ENCODE measurements at places on chromosomes 4 and X.

DNA sequence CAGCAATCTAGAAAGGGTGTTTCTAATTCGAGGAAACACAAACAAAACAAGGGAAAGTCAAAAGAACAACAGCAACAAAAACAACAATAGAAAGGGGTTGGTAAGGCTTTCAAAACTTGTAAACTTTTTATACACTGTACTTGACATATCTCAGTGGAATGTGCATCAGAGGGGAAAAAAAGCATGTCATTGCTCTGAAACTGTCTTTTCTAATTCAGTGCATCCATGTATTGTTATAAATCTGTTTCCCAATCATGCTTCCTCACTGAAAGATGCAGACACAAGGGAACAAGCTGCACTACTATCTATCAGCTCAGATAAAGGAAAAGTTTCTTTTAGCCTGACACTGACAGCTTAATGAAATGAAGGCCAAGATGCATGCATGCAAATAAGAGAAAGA, 44.2 kb upstream of the PCDH18 start:
- no peaks in the 10 kb centered on the region for H3K27me3 ChIP-seq
- no peaks in the 10 kb centered on the region for H3K36me3 ChIP-seq
- no peak for DNase-seq
- H3K4me1 ChIP-seq, result no peaks in the 10 kb centered on the region

DNA sequence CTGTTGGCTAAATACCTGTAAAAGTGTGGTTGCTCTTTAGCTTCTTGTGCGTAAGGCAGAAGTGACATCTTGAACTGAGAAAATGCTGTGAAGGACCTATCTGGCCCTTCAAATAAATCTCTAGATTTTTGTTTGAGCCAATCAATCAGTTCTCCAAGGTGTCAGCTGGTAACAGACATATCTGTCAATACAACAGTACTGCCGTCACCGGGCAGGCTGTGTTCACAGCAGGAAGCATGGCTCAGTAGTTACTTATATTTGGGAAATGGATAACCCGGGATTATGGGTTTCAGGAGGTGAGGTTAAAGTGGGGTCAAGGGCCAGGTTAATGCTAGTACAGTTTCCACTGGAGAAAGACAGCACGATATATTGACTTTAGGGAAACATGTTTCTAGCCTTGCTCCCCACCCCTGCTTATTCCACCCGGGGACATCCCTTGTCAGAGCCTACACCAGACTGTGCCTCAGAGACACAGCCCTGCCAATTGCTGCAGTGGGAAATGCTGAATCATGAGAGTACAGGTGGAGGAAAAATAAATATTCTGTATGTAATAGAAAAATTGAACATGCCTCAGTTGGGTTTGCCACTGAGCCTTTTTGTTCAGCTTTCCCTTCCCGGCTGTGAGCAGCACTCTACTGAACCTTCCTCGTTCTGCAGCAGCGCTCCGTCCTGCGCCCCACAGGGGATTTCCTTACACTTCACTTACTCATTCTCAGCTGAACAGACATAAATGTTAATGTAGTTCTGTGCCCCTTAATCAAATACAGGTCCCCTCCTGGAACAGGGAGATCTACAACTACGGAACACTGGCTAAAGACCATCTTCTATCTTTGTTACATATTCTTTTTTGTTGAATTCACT, 121.1 kb downstream of the MGST2 start:
- H3K27ac ChIP-seq, result peak overlapping the region; percentile 15
- H3K4me1 ChIP-seq, result peaks cover 15% of the 10 kb centered on the region
- no peaks in the 10 kb centered on the region for H3K36me3 ChIP-seq
- peaks cover 5% of the 10 kb centered on the region for H3K27me3 ChIP-seq
- DNase-seq, result no peak

GRCh38 chrX:114615765-114616164, 31.9 kb downstream of the HTR2C start:
- DNase-seq, result no peak
- no peak overlapping the region for H3K27ac ChIP-seq
- no peak overlapping the region for H3K4me3 ChIP-seq
- no peaks in the 10 kb centered on the region for H3K4me1 ChIP-seq
- no peaks in the 10 kb centered on the region for H3K36me3 ChIP-seq
- no peaks in the 10 kb centered on the region for H3K27me3 ChIP-seq

DNA sequence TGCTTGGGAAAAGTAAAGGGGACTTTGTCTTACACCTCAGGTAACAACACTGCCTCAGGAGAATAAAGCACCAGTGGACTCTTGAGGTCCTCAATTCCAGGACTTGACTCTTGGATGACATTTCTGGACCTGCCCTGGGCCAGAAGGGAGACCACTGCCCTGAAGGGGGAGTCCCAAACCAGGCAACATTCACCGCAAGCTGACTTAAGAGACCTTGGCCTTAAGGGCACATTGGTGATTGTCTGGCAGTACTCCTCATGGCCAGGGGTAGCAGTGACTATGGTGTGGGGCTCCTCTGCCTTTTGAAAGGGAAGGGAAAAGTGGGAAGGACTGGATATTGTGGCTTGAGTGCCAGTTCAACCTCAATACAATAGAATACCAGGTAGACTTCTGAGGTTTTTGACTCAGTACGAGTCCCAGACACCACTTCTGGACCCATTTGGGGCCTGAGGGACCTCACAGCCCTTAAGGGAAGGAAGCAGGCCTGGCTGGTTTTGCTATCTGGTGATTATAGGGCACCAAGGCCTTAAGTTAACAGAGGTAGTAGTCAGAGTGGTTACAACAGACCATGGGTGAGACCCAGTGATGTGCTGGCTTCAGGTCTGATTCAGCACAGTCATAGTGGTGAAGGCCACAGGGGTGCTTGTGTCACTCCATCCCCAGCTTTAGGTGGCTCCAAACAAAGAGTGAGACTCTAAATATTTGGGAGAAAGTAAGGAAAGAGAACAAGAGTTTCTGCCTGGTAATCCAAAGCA, 121.2 kb upstream of the TET2 start:
- H3K27ac ChIP-seq, result no peak overlapping the region
- no peak overlapping the region for H3K4me3 ChIP-seq
- H3K4me1 ChIP-seq, result no peaks in the 10 kb centered on the region
- DNase-seq, result no peak
- H3K27me3 ChIP-seq, result peaks cover 13% of the 10 kb centered on the region

GRCh38 chr4:1251773-1252066, 2.8 kb upstream of the CTBP1 start:
- no peaks in the 10 kb centered on the region for H3K27me3 ChIP-seq
- H3K4me1 ChIP-seq, result peaks cover 37% of the 10 kb centered on the region

GRCh38 chr4:14667624-14668151, 334.6 kb upstream of the CPEB2 start:
- no peak overlapping the region for H3K27ac ChIP-seq
- H3K27me3 ChIP-seq, result no peaks in the 10 kb centered on the region
- no peaks in the 10 kb centered on the region for H3K36me3 ChIP-seq
- DNase-seq, result no peak

- no peaks in the 10 kb centered on the region for H3K27me3 ChIP-seq
- DNase-seq, result no peak
- no peaks in the 10 kb centered on the region for H3K4me1 ChIP-seq
- H3K36me3 ChIP-seq, result no peaks in the 10 kb centered on the region
- no peak overlapping the region for H3K27ac ChIP-seq
Observed at GRCh38 chrX:830532-830931, 199.9 kb downstream of the SHOX start.

DNA sequence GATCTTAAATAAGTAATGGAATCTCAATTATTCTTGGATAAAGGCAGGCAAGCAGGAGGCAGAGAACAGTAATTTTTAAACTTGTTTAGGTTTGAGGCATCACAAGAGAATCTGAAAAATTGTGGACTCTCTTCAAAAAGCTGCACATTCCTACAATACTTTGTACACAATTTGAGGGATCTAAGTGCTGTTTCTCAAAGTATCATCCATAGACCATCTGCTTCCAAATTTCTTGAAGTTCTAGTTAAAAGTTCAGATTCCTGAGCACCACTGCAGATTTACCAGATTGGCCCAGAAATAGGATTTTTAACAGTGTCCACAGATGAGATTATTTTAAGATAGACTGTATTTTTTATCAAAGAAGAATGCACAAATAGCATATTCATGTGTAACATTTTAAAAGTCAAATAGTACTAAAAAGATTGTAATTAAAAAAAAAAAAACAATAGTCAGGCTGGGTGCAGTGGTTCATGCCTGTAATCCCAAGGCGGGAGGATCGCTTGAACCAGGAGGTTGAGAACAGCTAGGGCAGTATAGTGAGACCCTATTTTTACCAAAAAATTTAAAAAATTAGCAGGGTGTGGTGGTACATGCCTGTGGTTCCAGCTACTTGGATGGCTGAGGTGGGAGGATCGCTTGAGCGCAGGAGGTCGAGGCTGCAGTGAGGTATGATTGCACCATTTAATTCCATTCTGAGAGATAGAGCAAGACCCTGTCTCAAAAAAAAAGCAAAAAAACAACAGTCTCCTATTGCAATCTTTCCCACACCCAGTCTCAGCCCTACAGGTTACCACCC, 14.2 kb upstream of the FNIP2 start:
- peaks cover 43% of the 10 kb centered on the region for H3K27me3 ChIP-seq
- DNase-seq, result no peak
- no peak overlapping the region for H3K27ac ChIP-seq
- H3K4me3 ChIP-seq, result no peak overlapping the region
- H3K36me3 ChIP-seq, result peaks cover 6% of the 10 kb centered on the region
- no peaks in the 10 kb centered on the region for H3K4me1 ChIP-seq

DNA sequence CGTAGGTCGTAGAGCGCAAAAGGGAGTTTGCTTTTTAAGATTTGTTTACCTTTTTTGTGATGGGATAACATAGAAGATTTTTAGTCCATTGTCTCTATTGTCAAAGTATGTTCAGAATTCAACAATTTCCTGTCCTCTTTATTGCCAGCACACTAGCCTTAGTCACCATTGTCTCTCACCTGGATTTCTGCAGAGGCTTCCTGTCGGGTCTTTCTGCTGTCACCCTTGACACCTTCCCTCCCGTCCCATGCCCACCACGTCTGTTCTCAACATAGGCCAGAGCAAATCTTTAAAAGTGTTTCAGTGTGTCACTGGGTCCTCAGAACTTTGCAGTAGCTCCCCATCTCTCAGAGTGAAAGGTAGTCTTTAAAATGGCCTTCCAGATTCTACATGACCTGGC, 323.9 kb downstream of the TENM3 start:
- H3K36me3 ChIP-seq, result no peaks in the 10 kb centered on the region
- peaks cover 4% of the 10 kb centered on the region for H3K27me3 ChIP-seq
- H3K4me3 ChIP-seq, result no peak overlapping the region
- no peak for DNase-seq
- no peaks in the 10 kb centered on the region for H3K4me1 ChIP-seq
- H3K27ac ChIP-seq, result no peak overlapping the region

GRCh38 chr4:8192748-8193738, 6.0 kb upstream of the SH3TC1 start:
- peak overlapping the region; percentile 76 for H3K27ac ChIP-seq
- H3K4me3 ChIP-seq, result peak overlapping the region; percentile 59
- peaks cover 16% of the 10 kb centered on the region for H3K27me3 ChIP-seq

DNA sequence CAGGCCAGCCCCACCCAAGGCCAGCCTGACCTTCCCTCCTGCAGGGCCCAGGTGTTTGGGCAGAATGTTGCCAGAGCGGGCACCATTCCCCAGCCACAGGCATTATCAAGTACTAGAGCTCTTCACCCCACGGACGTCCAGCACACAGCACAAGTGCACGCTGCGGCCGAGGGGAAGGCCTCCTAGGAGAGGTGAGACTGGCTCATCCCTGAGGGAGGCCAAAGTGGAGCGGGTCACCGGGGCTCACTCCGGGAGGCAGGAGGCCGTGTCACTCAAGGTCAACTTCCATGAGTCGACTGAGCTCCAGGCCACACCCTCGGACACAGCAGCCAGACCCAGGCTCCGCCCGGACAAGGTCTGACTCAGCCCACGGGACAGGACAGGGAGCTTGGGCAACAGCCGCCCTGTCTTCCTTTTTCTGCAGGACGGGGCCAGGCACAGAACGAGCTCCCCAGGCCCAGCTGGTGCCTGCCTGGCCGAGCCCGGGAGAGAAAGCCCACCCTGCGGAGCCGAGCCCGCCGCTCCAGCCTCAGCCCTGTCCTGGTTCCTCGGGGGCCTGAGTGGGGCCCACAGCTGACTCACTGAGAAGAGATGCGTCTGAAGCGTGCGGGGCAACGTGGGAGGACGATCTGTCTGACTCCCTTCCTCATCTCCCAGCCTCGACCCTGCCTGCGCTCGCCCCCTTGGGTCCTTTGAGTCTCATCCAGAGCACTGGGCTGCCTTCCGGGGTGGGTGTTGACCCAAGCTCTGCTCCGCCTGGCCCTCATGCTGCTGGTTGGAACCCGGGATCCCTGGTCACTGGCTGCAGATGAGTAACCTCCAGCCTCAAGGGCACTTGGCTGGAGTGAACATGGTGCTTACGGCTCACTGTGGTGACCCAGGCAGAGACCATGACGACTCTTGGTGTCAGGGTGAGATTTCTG, 1.6 kb downstream of the SLC49A3 start:
- peaks cover 2% of the 10 kb centered on the region for H3K36me3 ChIP-seq
- no peak overlapping the region for H3K4me3 ChIP-seq
- H3K27ac ChIP-seq, result peak overlapping the region; percentile 83
- DNase-seq, result no peak
- H3K27me3 ChIP-seq, result peaks cover 24% of the 10 kb centered on the region
- H3K4me1 ChIP-seq, result peaks cover 3% of the 10 kb centered on the region

- no peak overlapping the region for H3K27ac ChIP-seq
- no peaks in the 10 kb centered on the region for H3K36me3 ChIP-seq
- H3K4me1 ChIP-seq, result peaks cover 33% of the 10 kb centered on the region
- no peak for DNase-seq
Observed at GRCh38 chr4:151035911-151036310, 20.8 kb upstream of the LRBA start.

DNA sequence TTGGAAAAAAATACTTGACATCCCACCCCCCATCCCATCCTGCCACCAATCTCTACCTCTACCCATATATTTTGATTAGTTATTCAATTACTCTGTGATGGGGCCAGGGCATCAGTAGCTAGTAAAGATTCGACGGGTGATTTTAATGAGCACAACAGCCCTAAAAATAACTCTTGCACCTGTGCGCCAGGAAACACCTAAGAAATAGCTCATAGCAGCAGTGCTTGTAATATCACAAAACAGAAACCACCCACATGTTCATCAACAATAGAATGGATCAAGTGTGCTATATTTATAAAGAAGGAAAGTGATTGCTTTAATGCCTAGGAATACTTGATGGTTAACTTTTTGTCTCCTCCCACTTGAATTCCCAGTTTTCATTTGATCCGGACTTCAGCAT, 225.6 kb upstream of the LCORL start:
- no peaks in the 10 kb centered on the region for H3K27me3 ChIP-seq
- no peak for DNase-seq
- no peaks in the 10 kb centered on the region for H3K4me1 ChIP-seq
- H3K27ac ChIP-seq, result no peak overlapping the region
- H3K36me3 ChIP-seq, result no peaks in the 10 kb centered on the region

- no peaks in the 10 kb centered on the region for H3K36me3 ChIP-seq
- H3K4me1 ChIP-seq, result no peaks in the 10 kb centered on the region
Observed at GRCh38 chrX:94830717-94831116, 1156.7 kb downstream of the FAM133A start.

- no peaks in the 10 kb centered on the region for H3K27me3 ChIP-seq
- H3K4me1 ChIP-seq, result no peaks in the 10 kb centered on the region
- DNase-seq, result no peak
- H3K36me3 ChIP-seq, result no peaks in the 10 kb centered on the region
- H3K4me3 ChIP-seq, result no peak overlapping the region
- no peak overlapping the region for H3K27ac ChIP-seq
Observed at GRCh38 chrX:129618997-129619396, 35.8 kb downstream of the APLN start.

GRCh38 chr4:10164877-10165283, 48.3 kb upstream of the WDR1 start:
- no peak overlapping the region for H3K27ac ChIP-seq
- no peaks in the 10 kb centered on the region for H3K36me3 ChIP-seq
- H3K4me3 ChIP-seq, result no peak overlapping the region
- no peaks in the 10 kb centered on the region for H3K4me1 ChIP-seq
- H3K27me3 ChIP-seq, result peaks cover 4% of the 10 kb centered on the region

- H3K27ac ChIP-seq, result no peak overlapping the region
- no peak overlapping the region for H3K4me3 ChIP-seq
- H3K4me1 ChIP-seq, result no peaks in the 10 kb centered on the region
- H3K27me3 ChIP-seq, result no peaks in the 10 kb centered on the region
Observed at GRCh38 chr4:139711461-139711860, 45.8 kb downstream of the MGST2 start.

Data from stimulated activated naive B cell treated with anti-CD40 and anti-IgM and Interleukin-4, amounts not matched to agents 10 μg/mL and 1 μg/mL and 100 μg/mL, for 72 hours (primary cell).